ENCODE measurements at places on chromosomes 4 and X. TPM values are rescaled to one million over a fixed set of nuclear protein-coding genes. Genes with fewer than 3 reads are reported as not detected.

Gene PHOX2B
- not detected for total RNA-seq

Gene TENM3
- 53.8 TPM for total RNA-seq

Gene RAI2
- 14.9 TPM for total RNA-seq

Gene MAGEA2B
- total RNA-seq, result not detected

Gene MXRA5
- total RNA-seq, result 0.78 TPM

Gene FAAH2
- total RNA-seq, result 2.9 TPM

Gene AFM
- not detected for total RNA-seq

Gene HTN3
- not detected for total RNA-seq

Gene NKX1-1
- total RNA-seq, result not detected

Gene TCEAL6
- total RNA-seq, result 23.6 TPM

Gene CHST7
- total RNA-seq, result 27.4 TPM

Gene LRCH2
- total RNA-seq, result 8.4 TPM

Gene MEPE
- 12.3 TPM for total RNA-seq

Gene JCHAIN
- not detected for total RNA-seq

Gene TMEM255A
- total RNA-seq, result 4.8 TPM

Gene USP27X
- 12.2 TPM for total RNA-seq

Gene ZFP42
- total RNA-seq, result not detected

Gene HTRA3
- 0.79 TPM for total RNA-seq

Gene TREX2
- 1.9 TPM for total RNA-seq

Gene IL1RAPL1
- total RNA-seq, result 31.5 TPM

Gene CDS1
- total RNA-seq, result 20.0 TPM

Gene XAGE1A
- not detected for total RNA-seq

Gene SPON2
- total RNA-seq, result 13.2 TPM

Gene CT47B1
- not detected for total RNA-seq

Gene REPS2
- total RNA-seq, result 81.3 TPM

Gene TMEM164
- 25.9 TPM for total RNA-seq

Gene NPY2R
- total RNA-seq, result 3.8 TPM

Gene CYTL1
- total RNA-seq, result 3.3 TPM

Gene NHSL2
- total RNA-seq, result 9.8 TPM

Gene GLRA2
- total RNA-seq, result 5.3 TPM

Gene PABPC4L
- total RNA-seq, result 0.63 TPM

Gene SLITRK2
- 22.0 TPM for total RNA-seq

Gene CXXC4
- total RNA-seq, result 13.6 TPM

Gene TRMT10A
- 4.6 TPM for total RNA-seq

Gene PNMA5
- 11.2 TPM for total RNA-seq
